Activated CD8-positive, alpha-beta memory T cell treated with anti-CD3 and anti-CD28 coated beads for 24 hours (primary cell): ENCODE measurements at places on chromosomes 1 and 21.

- no peak for DNase-seq
These were observed 87.9 kb downstream of the SYT2 start for GRCh38 chr1:202622388-202622787.

DNA sequence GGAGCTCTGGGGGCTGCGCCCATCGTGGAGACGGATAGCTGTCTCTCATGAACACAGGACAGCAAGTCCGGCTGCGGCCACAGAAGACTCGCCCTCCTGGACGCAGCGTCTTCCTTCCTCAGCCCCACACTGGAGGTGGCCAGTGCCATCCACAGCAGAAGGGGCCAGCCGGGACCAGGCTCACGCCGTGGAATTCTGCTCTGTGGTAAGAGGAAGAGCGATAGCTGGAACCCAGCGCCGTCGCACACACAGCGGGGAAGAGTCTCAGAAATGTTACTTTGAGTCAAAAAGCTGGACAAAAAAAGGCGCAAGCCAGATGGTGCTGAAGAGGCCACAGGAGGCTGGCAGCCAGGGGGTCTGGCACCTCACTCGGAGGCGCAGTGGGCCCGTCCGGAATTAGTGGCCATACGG is 113.9 kb upstream of the COL6A1 start:
- DNase-seq = no peak

- no peak for DNase-seq
These were observed 193.8 kb downstream of the LMX1A start for GRCh38 chr1:165162671-165163241.

- no peak for DNase-seq
These were observed 8.6 kb downstream of the TMED5 start for GRCh38 chr1:93171549-93172034.
